ENCODE measurements at places on chromosomes 1 and 21. TPM values are rescaled to one million over a fixed set of nuclear protein-coding genes. Genes with fewer than 3 reads are reported as not detected.

Gene PRAMEF20
- not detected for total RNA-seq

Gene GPR153
- 12.3 TPM for total RNA-seq

Gene KRTAP27-1
- not detected for total RNA-seq

Gene MYOG
- total RNA-seq = not detected

Gene FCRL5
- 0.38 TPM for total RNA-seq

Gene OR2L3
- not detected for total RNA-seq

Gene PRKAA2
- 3.4 TPM for total RNA-seq

Gene LCE6A
- total RNA-seq = not detected

Gene ACBD3
- total RNA-seq = 64.7 TPM

Gene HSPB7
- 3.3 TPM for total RNA-seq

Gene BECN2
- not detected for total RNA-seq

Gene CAPN9
- not detected for total RNA-seq

Gene ERG
- total RNA-seq = 2.5 TPM

Gene AQP10
- total RNA-seq = not detected

Gene CELA2A
- total RNA-seq = not detected

Gene COL6A1
- total RNA-seq = 25.0 TPM

Gene GNAT2
- total RNA-seq = not detected

Gene SLC45A3
- total RNA-seq = 1.2 TPM

Gene HAO2
- not detected for total RNA-seq

Gene ALX3
- total RNA-seq = not detected

Gene PTPRU
- 15.9 TPM for total RNA-seq

Gene NTMT2
- not detected for total RNA-seq

Gene MYBPH
- not detected for total RNA-seq

Gene OR14K1
- not detected for total RNA-seq

Gene ANXA9
- 5.3 TPM for total RNA-seq

Gene LINGO4
- not detected for total RNA-seq

Gene OLFML3
- total RNA-seq = 15.7 TPM

Gene TMEM82
- total RNA-seq = not detected

Gene MRPL24
- 39.5 TPM for total RNA-seq

Gene LRRC40
- 5.5 TPM for total RNA-seq

Gene C2CD2
- total RNA-seq = 14.5 TPM

Gene LHX8
- not detected for total RNA-seq

Gene HTR1D
- total RNA-seq = not detected

Gene KDF1
- total RNA-seq = 18.5 TPM

Gene BLACAT1
- total RNA-seq = 1.5 TPM

Gene MROH7
- 0.38 TPM for total RNA-seq

Gene KRTAP13-2
- total RNA-seq = not detected

Gene DDR2
- 88.1 TPM for total RNA-seq

Gene ESRRG
- 0.76 TPM for total RNA-seq

Gene TMEM125
- 15.5 TPM for total RNA-seq

Gene NADK
- total RNA-seq = 57.6 TPM

Gene LCE3D
- total RNA-seq = not detected

Gene GLMP
- total RNA-seq = 36.2 TPM

Gene NBPF4
- total RNA-seq = 0.41 TPM

Gene ABCG1
- total RNA-seq = 10.9 TPM

Gene OPRD1
- not detected for total RNA-seq

Gene ZNF648
- not detected for total RNA-seq

Gene HNRNPCL1
- total RNA-seq = not detected

Gene AKT3
- total RNA-seq = 2.0 TPM

Gene PTGFRN
- total RNA-seq = 60.3 TPM

Gene DNAH14
- 7.6 TPM for total RNA-seq

Gene ZSWIM5
- 2.5 TPM for total RNA-seq

Gene MIB2
- total RNA-seq = 96.5 TPM

Gene RLF
- 13.2 TPM for total RNA-seq

Gene ASPM
- 6.0 TPM for total RNA-seq
